ENCODE measurements at places on chromosomes 1 and 21.
A peak's percentile ranks its signal among the peaks of the same experiment; 100 is the strongest.

DNA sequence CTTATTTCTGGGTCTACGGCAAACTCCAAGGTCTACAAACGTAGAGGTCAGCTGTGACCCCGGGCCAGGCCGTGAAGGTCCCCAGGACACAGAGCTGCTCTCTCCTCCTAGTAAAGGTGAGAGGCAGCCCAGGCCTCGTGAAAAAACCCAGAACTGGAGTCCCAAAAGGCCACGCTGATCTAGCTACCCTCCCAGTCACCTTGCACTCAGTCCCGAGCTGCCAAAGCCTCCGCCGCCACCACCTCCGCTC lies 125 bp downstream of the ATP5PF start:
- no peak for DNase-seq

GRCh38 chr1:2784854-2785630 lies 16.5 kb downstream of the TTC34 start:
- DNase-seq = peak; percentile 34

DNA sequence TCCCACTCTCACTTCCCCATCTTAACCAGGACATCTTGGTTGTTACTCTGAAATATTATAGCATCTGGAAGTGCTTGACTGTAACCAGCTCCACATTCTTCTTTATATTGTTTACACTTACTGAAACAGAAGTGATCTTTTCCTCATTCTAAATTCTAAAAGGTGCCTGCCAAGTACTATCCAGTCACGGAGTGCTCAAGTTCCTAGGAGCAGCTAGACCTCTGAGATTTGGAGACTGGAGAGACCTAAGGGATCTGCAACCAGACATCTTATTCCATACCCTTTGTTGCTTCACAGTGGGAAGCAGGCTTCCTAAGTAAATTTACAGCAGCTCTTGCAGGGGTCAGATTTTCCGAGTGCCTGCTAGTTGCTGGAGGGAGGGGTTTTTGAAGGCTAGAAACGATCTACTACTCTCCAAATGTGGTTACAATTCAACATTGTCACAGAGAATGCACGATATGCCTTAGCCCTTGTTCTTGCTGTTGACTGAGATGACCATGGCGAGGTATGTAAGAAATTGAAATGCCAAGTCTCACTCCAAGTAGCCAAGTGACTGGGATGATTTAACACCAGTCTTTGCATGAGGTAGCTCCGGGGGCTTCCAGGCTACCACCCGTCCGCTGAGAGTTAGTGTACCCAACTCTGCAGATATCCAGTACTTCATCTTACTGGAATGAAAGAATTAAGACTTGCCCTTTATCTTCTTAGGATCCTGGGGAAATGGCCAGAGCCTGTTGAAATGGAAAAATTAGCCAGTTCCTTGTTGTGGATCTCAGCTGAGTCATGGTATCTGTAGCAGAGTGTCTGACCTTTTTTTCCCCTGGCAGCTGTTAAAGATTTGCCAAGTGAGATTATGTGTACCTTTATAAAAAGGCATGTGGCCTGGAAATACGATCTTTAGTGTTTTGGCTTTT lies 150.8 kb downstream of the MAST2 start:
- DNase-seq = no peak

DNA sequence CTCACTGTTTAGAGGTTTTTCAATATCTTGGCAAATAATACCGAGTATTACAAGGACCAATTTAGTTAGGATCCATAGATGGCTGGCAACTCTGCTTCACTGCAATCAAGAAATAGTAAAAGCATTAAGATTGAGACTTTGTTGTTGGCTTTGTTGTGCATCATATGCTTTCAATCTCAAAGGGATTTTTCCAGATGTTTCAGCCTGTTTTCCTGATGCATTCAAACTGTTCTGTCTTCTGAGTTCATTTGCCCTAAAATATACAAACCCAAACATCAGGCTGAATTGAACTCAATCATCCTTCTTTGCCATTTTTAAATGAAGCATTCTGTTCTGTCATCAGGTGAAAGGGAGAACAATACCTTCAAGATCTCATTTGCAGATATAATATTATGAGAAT lies 248.7 kb downstream of the TTLL7 start:
- DNase-seq = no peak

- peak; percentile 81 for DNase-seq
Measured at GRCh38 chr1:53470155-53470554, 11.0 kb downstream of the DMRTB1 start.

DNA sequence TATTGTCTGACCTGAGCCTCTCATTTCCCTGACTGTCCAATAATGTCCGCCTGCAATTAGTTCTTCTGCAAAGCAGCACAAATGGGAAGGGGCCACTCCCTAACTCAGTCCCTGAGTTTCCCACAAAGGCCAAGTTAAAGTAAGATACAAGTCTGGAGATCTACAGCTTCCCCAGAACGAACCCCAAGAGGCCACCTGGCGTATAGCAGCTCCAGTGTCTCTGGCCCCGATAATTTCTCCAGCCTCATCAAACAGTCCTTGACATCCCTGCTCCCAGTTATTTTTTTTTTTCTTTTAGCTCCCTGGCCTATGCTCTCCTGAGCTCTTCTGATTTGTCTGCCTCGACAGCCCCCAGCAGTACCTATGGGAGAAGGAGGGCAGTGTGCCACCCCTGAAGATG lies 8.1 kb upstream of the ACKR1 start:
- DNase-seq = no peak

- DNase-seq = no peak
Measured at GRCh38 chr1:17849216-17849615, 94.1 kb downstream of the ACTL8 start.

GRCh38 chr1:972726-973458 lies 6.6 kb downstream of the PLEKHN1 start:
- DNase-seq = no peak

- DNase-seq = no peak
Measured at GRCh38 chr1:219276049-219276738, 102.5 kb downstream of the LYPLAL1 start.

DNA sequence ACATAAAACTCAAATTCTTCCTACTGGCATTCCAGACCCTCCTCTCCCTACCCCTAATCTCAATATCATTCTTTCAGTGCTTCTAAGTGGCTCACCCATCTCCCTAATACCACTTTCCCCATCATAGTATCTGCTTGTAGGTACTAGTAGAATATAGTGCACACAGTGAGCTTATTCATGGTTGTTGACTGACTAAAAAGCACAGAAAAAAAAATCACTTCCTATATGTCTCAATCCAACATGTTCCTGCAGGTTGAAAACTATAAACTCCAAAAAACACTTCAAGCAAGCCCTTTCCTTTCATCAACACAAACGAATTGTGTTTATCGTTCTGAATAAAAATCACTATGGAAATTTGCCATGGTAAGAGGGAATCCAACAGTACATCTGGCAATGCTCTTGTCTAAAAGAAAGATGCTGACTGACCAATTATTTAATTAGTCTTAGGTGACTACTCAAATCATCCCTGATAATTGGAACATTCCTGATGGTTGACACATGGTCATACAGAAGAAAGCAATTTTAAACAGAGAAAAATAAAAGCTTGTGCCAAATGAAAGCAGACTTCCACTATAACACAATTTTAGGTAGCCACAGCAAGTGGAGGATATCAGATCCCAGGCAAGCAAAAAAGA lies 87.1 kb downstream of the NDUFS5 start:
- DNase-seq = no peak

- no peak for DNase-seq
Measured at GRCh38 chr1:203424861-203425662, 50.5 kb upstream of the PRELP start.

GRCh38 chr21:36257657-36258056 lies 62.3 kb upstream of the MORC3 start:
- DNase-seq = no peak

DNA sequence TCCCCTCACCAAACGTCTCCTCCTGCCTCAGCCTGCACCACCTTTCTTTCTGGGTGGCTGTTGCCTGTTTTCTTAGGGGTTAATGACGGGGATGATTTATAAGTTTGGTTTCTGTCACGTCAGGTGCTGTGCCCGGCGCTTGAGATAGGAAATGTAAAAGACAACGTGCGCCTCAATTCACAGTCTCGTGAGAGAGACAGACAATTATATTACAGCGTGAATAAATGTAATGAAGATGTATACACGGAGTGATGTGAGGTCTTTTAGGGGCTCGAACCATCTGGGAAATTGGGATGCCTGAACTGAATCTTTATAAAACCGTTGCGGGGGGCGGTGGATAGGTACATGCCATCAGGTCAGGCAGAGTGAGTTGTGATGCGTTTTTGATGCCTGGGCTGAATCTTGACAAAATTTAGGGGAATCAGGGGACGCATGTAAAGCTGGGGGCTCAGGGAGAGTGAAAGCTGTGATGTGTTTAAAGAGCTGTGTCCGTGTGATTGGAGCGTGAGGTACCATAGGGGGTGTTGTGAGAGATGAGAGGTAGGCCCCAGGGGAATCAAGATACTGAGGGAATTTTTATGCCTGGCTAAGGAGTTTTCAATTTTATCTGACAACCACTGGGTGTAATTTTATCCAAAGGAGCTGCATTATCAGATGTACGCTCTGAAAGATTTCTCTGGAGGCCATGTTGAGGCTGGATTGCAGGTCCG lies 831 bp downstream of the TIPRL start:
- DNase-seq = no peak

- no peak for DNase-seq
Measured at GRCh38 chr1:168362991-168363390, 82.3 kb downstream of the TBX19 start.

- DNase-seq = no peak
Measured at GRCh38 chr1:111347026-111347425, 56.4 kb downstream of the CHIA start.

GRCh38 chr1:119689511-119689910 lies 22.2 kb upstream of the PHGDH start:
- DNase-seq = no peak

DNA sequence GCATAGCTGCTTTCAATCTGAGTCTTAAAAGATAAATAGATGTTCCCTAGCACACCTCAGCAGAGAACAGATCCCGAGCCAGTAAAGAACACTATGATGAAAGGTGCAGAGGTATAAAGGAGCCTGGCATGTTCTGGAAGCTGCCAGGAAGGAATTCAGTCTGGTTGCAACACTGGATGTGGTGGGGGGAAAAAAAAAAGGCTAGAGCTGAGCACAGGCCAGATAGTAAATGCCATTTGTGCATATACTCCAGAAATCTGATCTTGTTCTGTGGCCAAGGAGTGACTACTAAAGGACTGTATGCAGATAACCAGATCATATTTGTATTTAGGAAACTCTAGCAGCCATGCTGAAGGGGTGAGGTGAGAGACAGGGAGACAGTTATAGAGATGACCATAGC lies 240.3 kb downstream of the VAV3 start:
- no peak for DNase-seq

DNA sequence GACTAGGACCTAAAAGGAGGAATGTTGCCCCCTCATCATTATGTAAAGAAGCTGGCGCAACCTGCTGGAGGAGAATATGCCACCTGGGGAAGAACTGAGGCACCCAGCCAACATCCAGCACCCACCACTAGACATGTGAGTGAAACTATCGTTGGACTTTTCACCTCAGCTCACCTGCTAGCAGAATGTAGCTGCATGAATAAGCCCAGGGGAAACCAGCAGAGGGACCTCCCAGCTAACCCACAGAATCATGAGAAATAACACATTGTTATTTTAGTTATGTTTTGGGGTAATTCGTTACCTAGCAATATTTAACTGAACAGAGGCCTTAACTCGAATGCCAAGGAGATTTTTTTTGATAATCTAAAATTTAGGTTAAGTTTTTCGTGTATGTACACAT lies 542.5 kb upstream of the DAB1 start:
- no peak for DNase-seq

- DNase-seq = no peak
Measured at GRCh38 chr1:2047749-2048729, 2.2 kb upstream of the PRKCZ start.

DNA sequence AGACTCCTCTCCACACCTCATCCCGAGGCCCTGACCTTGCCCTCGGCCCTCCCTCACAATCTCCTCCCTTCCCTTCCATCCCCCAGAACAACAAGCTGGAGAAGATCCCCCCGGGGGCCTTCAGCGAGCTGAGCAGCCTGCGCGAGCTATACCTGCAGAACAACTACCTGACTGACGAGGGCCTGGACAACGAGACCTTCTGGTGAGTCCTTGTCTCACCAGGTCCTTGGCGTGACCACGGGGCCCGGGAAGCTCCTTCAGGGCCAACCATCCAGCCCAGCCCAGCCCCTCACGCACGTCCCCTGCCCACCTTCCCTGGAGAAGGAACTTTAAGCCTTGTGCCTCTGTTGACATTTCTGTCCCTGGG lies 15.6 kb downstream of the PODN start:
- DNase-seq = no peak

DNA sequence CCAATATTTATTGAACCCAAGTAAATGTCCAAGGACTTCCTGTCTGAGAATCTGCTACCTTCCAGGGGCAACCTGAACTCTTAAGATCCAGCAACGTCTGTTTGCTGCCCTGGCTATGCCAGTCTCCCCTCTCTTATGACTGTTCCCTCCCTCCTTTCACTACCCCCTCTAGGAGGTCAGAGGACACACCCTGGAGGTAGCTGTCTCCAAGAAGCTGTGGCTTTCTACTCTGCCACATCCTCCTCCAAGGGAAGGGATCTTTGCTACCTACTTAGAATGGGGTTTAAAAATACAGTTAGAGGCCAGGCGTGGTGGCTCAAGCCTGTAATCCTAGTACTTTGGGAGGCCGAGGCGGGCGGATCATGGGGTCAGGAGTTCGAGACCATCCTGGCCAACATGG lies 3.6 kb upstream of the SMPDL3B start:
- DNase-seq = no peak

DNA sequence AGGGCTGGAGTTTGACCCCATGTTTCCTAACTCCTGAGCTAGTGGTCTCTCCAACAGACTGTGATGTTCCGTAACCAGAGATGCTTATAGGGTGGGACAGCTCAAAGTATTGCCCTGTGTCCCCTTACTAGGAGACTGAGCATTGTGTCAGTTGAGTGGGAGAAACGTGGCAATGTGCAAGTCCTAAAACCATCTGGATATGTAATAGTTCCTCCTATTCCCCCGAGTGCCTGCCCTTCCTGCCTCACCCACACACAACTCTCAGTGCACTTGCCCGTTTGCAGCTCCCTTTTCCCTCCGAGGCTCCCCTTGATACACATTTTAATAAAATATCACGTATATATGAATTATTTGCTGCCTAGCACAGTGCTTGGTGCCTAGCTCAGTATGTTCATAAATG lies 3.4 kb downstream of the PIGV start:
- DNase-seq = no peak

- DNase-seq = peak; percentile 92
Measured at GRCh38 chr1:72282271-72283021, at the start of gene NEGR1. Gene NEGR1 (minus strand): TSS chr1:72282539.

DNA sequence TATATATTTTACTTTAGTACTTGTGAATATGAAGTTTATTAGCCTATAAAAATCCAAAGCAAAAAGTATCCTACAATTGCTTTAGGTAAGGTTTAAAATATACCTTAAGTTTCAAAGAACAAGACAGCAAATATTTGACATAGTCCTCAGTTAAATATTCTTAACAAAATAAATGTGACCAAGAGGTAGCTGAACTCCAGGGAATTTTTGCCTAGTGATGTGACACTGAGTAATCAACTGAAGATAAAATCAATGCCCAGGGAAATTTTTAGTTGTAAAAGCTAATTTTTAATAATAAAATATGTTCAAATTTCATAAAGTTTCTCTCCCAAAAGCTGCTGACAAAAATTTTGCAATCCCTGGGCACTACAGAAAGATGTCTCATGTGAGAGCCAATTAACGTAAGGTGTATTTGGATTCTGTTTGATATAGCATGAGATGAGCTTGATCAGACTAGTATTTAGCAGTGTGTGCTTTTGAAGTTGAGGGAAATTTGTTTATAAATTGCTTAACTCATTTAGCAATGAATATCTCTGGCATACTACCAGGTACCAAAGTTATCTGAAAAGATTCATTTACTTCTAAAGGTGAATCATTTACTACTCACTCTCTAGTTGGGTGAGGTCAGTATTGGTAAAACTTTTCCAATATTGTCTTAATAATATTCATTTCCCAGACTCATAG lies 80.2 kb upstream of the PALMD start:
- DNase-seq = no peak
